Foreskin keratinocyte (primary cell): ENCODE measurements at places on chromosomes 4 and X.

DNA sequence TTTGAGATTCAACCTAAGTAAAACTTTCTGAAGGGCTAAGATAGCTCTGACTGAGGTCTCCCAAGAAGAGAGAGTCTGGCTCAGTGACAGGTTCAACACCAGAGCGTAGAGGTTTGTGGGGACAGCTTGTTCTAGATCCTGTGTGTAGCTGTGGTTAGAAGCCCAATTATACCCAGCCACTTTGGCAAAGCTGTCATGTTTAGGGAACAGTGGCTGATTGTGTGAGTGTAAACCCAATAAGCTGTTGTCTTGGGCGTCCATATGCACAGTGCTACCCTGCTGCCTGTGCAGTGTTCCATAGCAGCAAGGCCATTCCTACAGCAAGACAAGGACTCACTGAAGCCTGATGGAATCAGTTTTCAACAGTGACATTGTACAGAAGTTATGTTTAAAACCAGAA is 11.2 kb upstream of the SCRG1 start:
- no peak for DNase-seq

DNA sequence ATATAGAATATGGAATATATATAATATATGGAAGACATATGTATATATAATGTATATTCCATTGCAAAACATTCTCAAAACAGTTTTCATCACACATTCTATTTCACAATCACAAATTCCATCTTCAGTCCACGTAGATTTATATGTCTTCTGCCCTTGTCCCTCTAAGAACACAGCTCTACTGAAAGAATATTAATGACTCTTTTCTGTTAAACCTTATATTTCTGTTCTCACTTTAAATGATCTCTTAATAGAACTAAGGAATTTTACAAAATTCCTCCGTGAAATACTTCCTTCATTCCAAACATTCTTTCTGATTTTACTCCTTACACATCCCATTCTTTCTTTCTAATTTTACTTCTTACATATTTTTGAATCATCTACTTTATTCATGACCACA is 1043.1 kb upstream of the PABPC4L start:
- DNase-seq = peak; percentile 42

- DNase-seq = no peak
These were observed 498.6 kb downstream of the GRXCR1 start for GRCh38 chr4:43391069-43391468.

- DNase-seq = no peak
These were observed 2.5 kb downstream of the MAEA start for GRCh38 chr4:1291996-1292702.

DNA sequence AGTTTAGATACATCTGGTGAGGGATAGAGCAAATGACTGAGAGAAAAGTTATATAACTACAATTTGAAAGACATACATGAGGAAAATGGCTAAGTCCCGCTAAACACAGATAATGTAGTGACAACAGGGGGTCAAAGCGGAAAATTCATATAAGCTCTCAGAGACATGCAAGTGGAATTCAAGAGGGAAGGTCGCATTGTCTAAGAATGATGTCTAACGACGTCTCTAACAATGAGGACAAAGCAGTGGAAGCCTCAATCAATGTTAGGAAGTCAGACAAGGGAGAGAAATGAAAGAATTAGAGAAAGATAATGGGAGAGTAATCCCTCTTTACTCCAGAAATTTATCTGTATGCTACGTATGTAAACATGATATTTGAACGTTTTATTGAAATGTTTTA is 113.4 kb downstream of the ANTXR2 start:
- DNase-seq = no peak
